MCF 10A (cell line): ENCODE measurements at places on chromosomes 2 and 18.

DNA sequence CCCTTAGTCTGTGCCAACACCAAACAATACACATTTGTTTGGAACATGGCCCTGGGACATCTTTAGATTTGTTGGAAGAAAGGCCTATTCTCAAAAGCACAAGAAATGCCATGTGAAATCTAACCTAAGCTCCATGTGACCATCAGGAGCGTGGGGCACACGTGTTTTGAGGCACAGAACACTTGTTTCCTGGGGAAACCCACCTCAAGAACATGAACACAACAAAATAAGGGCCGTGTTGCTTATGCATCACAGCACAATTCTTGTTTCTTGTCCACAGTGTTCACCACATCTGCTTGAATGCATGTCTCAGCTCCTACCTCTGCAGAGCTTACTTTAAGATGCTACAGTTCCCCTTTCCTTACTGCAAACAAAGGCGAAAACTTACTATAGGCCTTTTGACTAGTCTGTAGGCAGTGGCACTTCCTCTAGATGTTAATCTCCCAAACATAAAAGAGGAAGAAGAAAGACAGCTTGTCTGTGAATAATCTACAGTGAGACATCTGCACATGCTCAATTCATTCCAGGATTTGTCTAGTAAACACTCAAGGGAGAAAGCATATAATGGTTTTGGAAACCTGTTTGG is 165.0 kb downstream of the ANKRD44 start:
- no peak for DNase-seq

DNA sequence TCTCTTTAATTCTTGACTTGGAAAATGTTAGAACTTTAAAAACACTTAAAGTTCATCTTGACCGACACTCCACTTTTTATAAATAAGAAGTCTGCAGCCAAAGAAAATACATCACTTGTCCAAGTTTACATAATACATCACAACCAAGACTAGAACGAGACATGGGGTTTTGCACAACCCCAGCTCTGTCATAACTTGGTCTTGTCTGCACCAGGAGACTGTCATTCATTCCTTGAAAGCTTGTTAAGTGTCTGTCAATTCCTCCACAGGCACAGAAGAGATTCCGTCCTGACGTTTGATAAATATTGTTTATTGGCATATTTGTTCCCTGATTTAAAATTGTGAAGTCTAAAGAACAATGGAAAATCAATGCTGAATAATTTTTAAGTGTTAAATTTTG is 139.5 kb upstream of the SETBP1 start:
- DNase-seq, result peak; percentile 70

DNA sequence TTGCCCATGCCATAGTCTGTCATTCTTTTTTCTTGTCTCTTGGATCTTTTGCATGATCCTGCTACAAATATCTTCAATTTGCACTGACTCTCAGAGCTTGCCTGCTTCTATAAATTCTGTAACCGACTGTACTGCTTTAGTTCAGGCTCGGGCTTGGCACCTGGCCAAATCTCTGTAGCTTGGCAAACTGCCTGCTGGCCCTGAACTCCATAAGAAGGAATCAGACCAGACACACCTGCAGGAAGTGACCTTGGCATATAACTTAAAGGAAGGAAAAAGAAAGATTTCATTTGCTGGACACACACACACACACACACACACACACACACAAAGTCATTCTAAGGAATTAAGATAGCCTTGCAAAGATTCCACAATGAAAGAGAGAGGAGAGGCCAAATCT is 291.2 kb upstream of the DDX18 start:
- DNase-seq, result peak; percentile 81

DNA sequence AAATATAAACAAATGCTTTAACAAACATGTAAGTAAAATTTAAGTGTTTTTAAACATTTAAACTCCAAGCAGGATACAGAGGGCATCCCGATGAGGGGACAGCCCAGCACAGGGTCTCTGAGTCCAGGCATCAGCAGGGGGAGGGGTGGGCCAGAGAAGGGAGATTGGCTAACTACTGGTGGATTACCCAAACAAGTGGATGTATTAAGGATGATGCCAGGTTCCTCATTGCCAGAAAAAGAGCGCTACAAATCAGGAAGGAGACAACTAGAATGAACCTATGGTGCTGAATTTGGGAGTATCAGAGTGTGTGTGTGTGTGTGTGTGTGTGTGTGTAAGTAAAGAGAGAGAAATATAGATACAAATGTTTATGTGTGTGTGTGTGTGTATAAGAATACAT is 162.0 kb upstream of the RMP24 start:
- DNase-seq, result no peak

GRCh38 chr2:31125918-31126695 is 12.1 kb downstream of the GALNT14 start:
- DNase-seq, result no peak

GRCh38 chr2:38076152-38076709 is 280 bp upstream of the CYP1B1 start:
- DNase-seq, result peak; percentile 91

DNA sequence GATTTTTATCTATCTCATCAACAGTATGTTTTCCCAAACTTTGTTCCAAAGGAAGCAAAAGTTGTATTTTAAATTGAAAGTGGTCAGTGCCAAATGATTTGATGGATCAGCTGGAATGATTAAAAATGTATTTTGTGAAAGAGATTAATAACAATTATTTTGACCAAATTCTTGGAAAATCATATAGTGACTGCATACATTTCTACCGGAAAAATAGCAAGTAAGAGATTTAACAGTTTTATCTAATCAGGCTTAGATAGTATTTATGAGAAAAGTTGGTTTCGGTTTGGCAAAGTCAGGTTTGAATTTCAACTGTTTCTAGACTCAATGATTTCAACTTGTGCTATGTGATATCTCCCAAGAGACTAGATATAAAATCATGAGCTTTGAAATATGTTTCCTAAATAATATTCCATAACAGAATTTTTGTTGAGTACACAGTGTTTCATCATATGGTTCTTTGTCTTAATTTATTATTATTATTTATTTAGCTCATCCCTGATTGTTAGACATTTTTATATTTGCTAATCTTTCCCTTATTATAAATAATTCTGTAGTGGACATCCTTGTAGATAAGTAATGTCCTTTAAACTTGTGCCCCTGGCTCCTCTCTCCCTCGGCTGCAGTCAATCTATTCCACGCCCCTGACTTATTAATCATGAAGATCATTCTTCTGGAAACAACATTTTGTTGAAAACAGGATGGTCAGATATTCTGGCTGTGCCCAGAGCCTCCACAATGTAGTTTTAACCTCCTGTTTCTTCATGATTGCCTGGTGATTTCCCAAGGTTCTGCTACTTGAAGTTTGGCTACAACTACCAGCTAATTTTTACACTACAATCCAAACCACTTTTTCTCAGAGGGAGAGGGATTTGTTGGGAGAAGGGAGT is 520.7 kb upstream of the TCF4 start:
- DNase-seq, result no peak

DNA sequence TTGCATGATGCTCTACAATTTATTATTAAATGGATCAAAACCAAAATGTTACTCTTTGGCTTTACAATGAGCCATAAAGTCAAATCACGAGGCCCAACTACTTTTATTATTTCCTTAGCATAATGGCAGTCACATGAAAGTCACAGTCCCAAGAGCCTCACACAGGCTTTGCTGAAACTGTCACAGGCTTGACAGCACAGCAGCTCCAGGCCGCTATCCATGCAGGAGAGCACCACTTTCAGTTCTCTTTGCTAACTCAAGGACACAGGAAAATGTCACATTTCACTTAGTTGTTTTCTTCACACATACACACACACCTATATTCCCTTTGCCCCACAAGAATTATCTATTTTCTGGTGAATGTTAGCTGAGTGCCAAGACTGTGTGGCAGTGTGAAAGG is 11.1 kb upstream of the MSGN1 start:
- DNase-seq, result no peak

DNA sequence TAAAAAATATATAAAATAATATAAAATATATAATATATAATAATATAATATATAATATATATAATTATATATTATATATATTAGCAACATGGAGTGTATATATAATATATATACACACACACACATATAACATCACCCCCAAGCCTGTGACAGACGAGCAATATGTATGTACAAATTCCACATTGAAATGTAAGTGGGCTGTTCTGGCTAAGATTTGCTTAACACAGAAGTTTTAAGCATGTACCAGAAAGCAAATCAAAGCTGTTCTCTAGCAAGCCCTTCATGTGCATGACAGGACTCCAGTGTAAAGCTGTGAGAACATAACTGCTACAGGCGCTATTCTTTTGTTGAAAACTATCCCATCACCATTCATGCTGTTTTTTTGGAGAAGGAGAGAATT is 261.7 kb upstream of the TNP1 start:
- DNase-seq, result no peak

DNA sequence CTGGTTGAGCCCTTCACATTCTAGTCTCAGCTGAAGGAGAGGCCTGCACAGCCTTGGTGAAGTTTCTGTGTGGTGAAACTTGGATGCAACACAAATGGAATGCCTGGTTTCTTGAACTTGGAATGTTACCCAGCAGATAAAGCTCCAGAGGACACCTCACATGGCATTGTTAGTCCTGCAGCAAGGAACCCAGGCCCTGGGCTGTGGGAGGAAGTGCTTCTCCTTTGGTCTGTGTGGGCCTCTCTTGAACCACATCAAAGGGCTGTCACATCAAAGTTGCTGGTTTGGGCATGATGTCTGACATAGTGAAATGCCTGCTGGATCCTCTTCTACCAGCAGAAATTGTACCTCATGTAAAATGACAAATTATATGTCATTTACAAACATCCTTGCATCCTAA is 198.5 kb downstream of the FHOD3 start:
- DNase-seq, result no peak

GRCh38 chr18:57698571-57699276 is 77.1 kb upstream of the NARS1 start:
- DNase-seq, result peak; percentile 41

GRCh38 chr2:38128653-38129052 is 52.7 kb upstream of the CYP1B1 start:
- DNase-seq, result no peak

GRCh38 chr18:21441670-21442069 is 158.8 kb downstream of the ESCO1 start:
- no peak for DNase-seq

DNA sequence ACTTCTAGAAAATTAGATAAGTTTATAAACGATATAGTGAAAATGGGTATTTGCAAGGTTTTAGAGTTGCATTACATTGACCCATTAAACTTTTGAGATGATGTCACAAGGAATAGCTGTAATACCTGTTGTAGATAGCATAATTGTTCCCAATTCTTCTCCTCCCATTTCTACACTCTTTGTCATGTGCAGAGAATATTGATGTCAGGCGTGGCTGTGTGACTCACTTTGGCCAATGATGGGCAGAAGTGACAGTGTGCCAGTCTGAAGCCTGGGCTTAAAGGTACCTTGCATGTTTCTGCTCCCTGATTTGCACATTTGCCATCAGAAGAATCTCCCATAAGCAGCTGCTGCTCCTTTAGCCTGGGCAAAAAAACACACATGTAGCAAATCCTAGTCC is 26.9 kb upstream of the CCBE1 start:
- DNase-seq, result peak; percentile 23
